ENCODE measurements at places on chromosomes 11 and 22.
A peak's percentile ranks its signal among the peaks of the same experiment; 100 is the strongest.

- peak; percentile 24 for DNase-seq
These were observed 88.8 kb downstream of the ABTB2 start for GRCh38 chr11:34268906-34269430.

- no peak for DNase-seq
These were observed 76.6 kb upstream of the UCP3 start for GRCh38 chr11:74085542-74085892.

GRCh38 chr11:110951037-110951949 is 239.1 kb upstream of the ARHGAP20 start:
- no peak for DNase-seq

DNA sequence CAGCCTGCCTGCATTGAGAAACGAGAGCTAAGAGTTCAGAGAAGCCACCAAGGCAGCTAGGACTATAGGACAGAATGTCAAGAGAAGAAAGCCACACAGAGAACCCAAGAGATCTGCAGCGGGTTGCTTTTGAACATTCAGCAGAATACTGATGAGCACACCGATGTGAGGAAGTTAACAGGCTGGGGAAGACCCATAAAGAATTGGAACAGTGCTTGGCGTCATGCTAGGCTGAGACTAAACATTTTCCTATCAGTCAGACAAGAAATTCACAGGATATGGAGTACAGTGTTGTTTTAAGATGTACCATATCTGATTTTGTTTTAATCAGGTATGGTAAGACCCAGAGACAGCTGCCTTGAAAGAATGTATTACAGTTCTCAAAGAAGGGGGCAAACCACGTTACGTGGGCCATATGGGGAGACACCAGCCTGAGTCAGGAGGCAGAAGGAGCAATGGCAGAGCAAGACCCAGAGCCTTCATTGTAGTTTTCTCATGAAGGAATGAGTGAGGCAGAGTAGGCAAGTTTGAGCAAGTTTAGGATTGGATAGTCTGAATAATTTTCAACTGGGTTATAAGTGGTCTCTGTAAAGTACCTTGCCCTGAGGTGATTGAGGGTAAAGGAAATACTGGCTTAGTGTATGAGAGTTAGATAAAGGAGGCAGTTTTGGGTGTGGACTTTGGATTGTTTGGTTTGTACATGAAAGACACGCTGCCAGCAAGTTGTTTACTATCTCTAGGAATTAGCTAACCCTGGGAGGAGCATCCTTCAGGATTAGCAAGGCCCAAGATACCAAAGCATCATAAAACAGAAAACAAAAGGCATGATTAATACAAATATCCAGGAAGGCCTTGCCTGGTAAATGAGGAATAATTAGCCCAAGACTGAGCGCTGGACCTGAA is 14.3 kb downstream of the LRRC75B start:
- no peak for DNase-seq

DNA sequence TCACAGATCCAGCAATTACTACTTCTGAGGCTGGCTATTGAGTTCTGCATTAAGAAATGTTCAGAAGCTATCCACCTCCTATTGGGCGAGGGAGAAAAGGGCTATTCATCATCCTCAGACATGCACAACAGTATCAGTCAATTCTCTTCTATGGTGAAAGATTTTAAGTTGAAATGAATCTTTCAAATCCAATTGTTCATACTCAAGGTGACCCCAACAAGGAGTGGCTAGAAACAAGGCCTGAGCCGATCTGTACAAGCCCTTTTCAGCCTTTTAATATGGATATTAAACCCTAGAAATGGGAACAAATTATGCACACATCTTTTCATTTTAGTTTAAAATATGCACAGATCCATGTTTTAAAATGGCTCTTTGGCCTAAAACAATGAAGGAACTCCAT is 303.5 kb upstream of the PITPNB start:
- no peak for DNase-seq

GRCh38 chr22:23062616-23063538 is 7.4 kb upstream of the GNAZ start:
- no peak for DNase-seq

- no peak for DNase-seq
These were observed 20.9 kb upstream of the DENND5A start for GRCh38 chr11:9285850-9286587.

GRCh38 chr11:18492888-18493287 is 33.9 kb downstream of the TSG101 start:
- DNase-seq = no peak

DNA sequence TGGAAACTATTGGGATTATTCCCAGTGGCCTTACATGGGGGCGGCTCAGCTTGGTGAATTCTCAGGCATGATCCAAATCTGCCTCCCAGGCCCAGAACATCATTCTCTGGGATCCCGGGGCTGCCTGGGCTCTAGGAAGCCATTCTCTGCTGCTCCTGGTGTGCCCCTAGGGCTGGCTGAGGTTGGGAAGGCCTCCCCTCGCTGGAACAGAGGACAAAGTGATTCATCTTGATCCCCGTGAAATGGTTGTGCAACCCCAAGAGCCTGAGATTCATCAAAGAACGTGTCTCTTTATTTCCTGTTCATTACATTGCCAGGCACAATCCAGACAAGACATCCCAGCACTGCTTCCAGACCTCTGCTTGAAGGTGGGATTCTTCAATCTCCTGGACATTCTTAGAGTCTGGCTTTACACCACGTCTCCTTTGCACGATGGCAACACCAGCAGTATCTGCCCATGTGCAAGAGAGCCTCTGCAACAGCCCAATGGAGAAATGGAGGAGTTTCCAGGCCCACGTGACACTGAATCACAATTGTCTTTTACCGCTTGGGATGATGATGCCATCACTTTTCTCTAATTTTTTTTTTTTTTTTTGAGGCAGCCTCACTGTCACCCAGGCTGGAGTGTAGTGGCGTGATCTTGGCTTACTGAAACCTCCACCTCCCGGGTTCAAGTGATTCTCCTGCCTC is 52.3 kb downstream of the TST start:
- no peak for DNase-seq

DNA sequence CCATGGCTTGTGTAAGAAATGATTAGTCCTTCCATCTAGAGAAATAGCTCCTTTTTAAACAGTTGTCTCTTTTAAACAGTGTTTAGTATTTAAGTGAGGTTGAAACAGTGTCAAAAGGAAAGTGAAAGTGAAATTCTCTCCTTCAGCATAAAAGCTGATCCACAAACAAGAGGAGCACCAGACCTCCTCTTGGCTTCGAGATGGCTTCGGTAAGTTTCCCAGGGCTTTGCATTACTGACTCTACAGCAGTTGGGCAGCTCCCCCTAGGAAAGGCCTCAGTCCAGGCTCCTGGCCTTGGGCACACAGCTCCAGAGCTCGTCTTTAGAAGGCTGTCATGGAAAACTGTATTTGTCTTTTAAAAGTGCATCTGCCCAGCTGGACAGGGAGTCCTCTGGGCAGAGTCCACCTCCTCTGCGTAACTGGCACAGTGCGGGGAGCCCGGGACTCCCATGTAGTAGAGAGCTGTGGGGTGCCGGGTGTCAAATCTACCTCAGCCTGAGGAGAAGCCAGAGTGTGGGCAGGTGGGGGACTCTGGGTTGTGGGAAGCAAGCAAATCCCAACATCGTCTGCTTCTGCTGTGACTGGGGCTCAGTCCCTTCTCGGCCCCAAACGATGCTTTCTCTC is at the start of gene PLAAT4:
TSS of gene PLAAT4 (plus strand) at position 140 of the 624 bp plus-strand sequence. CDS start at position 201, 61 bp downstream.
- peak; percentile 34 for DNase-seq

DNA sequence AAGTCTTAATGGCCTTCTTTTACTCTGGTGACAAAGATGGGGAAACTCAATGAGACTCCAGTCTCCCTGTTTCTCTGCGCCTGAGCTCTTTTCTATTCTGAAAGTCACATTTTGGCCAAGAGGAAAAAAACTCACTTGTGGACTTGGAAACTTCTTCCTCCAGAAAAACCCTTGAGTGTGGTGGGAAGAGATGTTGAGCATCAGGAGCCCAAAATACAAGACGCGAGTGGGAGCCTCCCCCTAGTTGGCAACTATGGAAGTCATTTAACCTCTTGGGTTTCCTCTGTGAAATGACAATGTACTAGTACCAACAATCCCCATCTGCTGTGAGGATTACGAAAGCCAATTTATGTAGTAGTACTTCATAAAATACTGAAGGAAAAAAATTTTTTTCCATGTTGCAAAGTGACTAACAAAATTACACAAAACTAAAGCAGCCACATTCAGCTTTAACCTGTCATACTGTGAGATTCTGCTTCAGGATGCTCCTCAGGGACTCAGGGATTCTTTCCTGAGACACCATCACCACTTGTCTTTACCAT is 524 bp upstream of the SLC25A17 start:
- DNase-seq = peak; percentile 12

- DNase-seq = no peak
These were observed 31.4 kb upstream of the BRSK2 start for GRCh38 chr11:1358286-1358685.

DNA sequence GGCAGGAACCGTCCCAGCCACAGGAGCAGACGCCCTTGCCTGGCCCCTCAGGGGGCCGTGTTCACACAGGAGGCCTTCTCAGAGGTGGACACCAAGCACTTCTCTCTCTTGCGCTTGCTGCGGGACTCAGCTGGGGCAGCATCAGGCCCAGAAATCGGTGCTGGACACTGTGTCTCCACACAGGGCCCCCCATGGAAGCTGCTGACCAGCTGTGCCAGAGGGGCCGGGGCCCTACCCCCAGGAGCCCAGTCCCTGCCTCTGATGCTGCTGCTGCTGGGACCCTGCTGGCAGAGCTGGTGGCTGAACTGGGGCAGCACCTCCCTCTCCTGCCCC is 4.0 kb downstream of the PLXNB2 start:
- no peak for DNase-seq

GRCh38 chr11:782264-783174 is 5.2 kb upstream of the GATD1 start:
- DNase-seq = no peak

- no peak for DNase-seq
These were observed 947.7 kb upstream of the TENM4 start for GRCh38 chr11:80388536-80388935.

DNA sequence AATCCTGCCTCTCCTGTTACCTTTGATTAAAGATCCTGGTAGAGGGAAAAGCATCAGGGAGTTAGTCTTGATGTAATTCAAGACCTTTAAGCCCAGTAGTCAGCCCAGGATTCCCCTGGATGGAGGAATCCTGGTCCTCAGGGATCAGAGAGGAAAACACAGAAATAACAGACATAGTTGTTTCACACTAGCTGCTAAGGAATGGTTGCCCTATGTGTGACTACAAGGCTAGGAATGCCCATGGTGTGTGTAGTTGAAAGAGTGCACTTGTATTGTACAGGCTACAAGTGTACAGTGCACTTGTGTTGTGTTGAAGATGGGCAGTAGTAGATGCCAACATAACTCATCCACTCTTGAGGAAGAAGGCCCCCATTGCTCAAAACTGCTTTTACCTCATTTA is 226.8 kb downstream of the AASDHPPT start:
- peak; percentile 76 for DNase-seq

DNA sequence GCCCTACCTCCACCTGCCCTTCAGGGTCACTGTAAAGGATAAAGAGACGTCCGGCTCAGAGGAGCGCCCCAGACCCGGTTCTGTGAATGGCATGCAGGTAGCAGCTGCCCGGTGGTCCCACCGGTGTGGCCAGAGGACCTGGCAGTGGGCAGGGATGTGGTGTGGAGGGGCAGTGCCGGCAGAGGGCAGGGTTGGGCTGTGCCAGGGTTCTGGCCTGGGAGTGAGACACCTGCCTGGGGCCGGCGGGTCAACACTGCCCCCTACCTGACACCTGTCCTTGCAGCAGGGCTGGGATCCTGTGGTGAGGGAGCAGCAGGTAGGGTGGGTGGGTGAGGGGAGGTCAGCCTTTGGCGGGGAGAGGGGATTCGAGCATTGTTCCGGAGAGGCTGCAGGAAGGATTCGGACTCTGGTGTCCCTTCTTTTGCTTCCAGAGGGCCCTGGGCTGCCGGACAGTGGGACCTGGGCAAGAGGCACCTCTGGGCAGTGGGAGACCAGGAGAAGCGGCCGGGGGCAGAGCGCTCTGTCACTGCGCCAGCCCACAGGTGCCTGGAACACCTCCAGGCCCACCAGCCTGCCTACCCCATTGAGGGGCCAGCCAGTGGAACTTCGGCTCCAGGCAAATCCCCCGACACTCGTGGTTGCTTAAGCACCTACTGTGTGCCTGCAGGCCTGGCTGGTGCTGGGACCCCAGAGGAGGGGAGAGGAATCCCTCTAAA is 1.6 kb upstream of the PHLDA2 start:
- DNase-seq = peak; percentile 28

- DNase-seq = peak; percentile 71
These were observed at the start of gene PHETA2 for GRCh38 chr22:42074132-42074811. Gene PHETA2 (plus strand): TSS chr22:42074248. CDS start chr22:42077294, 3,046 bp downstream.

GRCh38 chr11:127345819-127346459 is 345.4 kb upstream of the KIRREL3 start:
- peak; percentile 24 for DNase-seq

GRCh38 chr11:34644669-34645406 is 23.9 kb downstream of the EHF start:
- peak; percentile 75 for DNase-seq

DNA sequence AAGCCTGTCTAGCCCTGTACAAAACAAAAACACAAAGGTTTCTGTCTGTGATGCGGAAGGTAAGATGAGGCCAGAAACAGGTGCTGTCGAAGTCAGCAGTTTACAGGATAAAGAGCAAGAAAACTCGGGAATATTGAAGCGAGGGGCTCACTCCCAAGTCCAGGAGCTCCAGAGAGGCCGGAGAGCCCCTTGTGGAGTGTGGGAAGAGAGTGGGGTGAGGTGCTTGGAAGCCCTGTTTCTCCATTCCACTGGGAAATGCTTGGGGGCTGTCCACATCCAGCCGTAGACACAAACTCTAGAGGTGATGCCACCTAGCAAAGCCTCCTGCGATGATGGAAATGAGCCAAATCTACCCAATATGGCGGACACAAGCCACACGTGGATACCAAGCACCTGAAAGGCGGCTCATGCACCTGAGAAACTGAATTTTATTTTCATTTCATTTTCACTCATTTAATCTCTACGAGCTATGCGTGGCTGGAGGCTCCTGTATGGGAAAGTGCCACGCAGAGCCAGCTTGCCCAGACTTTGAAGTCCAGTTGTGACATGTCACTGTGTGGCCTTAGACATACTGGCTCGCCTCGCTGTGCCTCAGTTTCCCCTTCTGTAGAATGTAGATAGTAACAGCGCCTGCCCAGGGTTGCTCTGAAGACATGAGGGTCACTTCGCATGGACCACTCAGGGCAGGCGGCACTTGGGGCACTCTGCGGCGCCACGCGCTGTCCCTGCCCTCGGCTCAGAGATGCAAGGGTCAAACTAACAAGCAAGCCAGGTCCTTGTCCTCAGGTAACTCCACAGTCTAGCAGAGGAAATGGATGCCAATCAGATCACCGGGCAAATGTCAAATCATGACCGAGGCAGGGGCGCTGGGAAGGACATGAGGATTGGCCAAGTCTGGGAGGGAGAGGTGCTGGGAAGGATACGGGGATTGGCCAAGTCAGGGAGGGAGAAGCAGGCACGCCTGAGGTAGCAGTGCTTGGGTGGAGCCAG is 684.7 kb downstream of the TBC1D22A start:
- DNase-seq = no peak

DNA sequence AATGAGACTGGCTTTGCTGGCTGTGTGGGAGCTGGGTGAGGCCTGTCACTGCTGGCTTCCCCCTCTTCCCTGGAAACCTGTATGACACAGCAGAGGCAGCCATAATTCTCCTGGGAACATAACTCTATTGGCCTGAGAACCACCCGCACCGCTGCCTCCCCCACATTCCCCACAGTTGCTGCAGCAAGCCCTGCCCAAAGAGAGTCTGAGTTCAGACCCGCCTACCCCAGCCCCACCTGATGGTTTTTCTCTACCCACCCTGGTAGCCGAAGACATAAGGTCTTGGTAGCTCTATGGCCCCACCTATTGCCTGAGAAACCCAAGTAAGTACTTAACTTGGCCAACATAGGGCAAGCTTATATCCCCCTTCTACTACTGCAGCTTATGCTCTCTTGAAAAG is 174.8 kb downstream of the C11orf91 start:
- DNase-seq = no peak
